G401 (cell line): ENCODE measurements at places on chromosomes 2 and 18. TPM values are rescaled to one million over a fixed set of nuclear protein-coding genes. Genes with fewer than 3 reads are reported as not detected.

GRCh38 chr2:108614043-108614545 lies 79.8 kb downstream of the LIMS1 start:
- no peak for DNase-seq

GRCh38 chr2:44736270-44736942 lies 205.1 kb upstream of the SIX3 start:
- DNase-seq: no peak

Gene PLCD4
- 1.2 and 1.3 TPM in 2 replicates for total RNA-seq

DNA sequence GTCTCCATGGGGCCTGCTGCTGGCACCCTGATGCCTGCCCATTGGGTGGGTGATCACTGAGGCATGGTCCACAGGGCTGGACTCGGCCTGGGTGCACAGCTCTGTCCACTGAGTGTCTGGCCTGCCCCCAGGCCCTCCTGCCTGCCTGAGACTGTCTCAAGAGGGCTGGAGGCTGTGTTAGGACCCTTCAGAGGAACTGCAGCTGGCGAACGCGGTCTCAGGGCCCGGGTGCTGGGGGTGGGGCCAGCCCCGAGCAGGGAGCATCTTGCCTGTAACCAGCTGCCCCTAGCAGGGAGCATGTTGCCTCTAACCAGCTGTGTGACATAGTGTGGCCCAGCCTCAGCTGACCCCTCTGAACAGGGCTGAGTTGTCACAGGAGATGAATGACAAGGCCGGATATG lies 50.0 kb downstream of the TWIST2 start:
- no peak for DNase-seq

DNA sequence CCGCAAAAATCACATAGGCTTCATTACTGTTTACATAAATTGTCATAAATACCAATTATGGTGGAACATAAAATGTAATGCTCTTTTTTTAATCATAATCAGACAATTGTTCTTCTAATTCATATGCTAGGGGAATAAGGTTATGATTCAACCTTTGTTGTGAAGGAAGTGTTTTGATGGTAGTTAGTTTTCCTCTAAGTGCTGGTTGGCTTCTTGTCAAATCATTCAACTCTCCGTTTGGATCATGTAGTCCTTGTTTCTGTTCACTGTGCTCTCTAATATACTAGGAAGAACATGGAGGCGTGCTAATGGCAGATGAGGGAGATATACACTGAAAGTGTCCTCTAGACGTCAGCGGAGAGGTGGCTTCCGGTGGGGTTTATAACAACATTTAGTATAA lies 1938.0 kb upstream of the PIK3C3 start:
- DNase-seq: no peak

Gene CXCR1
- not detected in 2 replicates for total RNA-seq

DNA sequence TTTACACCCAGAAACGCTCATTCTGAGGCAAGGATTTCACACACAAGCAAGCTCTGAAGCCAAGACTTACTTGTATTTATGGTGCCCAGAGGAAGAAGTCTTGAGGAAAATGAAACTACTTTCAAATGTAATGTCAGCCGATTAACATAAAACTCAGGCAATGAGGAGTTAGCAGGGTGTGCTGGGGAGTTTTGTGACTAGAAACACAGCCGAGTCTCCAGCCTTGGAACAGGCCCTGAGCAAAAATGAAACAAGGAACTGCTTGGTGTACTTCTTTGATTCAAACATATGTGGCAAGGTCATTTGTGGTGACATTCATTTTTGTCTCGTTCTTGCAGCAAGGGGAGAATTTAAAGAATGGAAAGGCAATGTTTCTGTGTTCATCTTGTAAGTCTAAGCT lies 4.5 kb downstream of the DYTN start:
- no peak for DNase-seq

- DNase-seq: no peak
These were observed 98.0 kb downstream of the CCDC138 start for GRCh38 chr2:108884619-108885018.

Gene PARD3B
- 0.31 and 2.2 TPM in 2 replicates for total RNA-seq

GRCh38 chr2:25043241-25043867 lies 1.5 kb downstream of the EFR3B start:
- no peak for DNase-seq

DNA sequence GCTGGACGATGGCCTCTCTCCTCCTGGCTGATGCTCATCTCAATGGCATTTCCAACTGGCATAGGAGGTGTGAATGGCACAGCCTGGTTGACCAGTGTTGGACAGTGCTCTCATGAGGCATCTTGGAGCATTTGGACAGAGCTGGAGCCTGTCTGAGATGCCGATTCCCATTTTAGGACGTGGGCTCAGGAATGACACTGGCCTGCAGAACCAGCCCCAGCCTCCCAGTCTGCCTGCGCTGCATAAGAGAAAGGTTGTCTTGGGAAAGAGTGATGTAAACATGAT lies 118.2 kb upstream of the COPS8 start:
- no peak for DNase-seq

GRCh38 chr2:3282056-3282998 lies 95.3 kb downstream of the EIPR1 start:
- peak; percentile 95 for DNase-seq

- DNase-seq: peak; percentile 70
These were observed 40.0 kb upstream of the MCM6 start for GRCh38 chr2:135916207-135916606.

DNA sequence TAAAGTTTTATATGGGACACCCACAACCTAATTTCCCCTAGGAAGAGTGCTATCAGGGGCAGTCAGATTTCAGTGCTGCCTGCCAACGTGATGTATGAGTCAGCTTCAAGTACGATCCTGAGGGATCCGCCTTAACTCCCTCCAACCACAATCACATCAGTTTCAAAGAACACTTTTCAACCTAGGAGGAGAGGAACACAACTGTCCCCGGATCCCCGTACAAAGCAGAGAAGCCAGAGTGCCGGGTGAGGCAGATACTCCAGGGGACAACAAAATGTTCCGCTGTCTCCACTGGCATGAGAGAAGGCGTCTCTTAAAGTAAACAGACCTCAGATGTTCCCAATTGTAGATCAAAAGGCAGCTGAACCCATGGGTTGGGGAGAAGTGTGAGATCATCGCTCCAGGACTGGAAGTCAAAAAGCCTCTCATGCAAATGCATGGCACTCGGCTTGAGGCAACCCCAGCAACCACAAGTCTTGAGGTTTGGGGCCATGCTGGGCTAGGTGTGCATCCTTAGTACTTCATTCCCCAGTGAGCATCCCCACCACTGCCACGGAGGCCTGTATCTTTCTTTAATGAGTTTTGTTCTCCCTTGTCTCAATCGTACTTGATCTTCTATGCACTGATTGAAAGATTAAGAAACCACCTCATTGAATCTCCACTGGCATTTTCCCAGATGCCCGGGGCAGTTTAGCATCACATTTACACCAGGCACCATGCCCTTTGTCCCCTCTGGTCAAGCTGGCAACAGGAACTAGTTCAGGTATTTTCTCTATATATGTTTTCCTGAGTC lies 91.0 kb upstream of the CCBE1 start:
- no peak for DNase-seq

DNA sequence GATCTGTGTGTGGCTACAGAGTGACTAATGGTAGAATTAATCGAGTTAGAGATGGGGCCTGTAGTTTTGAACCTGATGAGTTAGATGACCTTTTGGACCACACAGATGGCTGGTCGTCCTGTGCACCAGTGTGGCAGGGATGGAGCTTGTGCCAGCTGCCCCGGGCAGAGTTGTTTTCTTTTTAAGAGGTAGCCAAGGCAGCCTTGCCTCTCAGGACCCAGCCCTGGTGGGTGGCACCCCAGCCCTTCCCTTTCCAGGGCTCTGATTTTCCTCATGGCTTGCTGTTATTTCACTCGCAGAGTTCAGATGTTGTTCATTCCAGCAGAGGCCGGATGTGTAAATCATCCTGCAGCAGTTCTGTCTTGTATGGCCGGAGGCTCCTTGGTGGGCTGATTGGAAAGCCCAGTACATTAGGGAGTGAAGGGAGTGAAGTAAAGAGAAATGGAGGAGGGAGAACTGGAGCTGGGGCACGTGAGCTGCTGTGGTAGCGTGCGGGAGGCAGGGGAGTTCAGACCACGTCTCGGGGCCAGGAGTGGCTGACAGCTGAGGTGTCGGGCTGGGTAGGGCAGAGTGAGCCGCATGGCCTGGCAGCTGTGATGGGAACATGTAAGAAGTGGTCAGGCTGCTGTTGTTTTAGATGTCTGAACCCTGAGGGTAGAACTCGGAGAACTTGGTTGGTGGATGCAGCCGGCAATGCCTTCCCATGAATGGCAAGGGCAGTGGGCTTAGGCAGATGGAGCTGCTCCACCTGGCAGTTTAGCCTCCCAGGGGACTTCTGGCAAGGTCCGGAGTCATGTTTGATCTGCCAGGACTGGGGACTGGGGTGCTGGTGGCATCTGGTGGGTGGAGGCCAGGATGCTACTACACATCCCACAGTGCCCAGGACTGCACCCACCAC lies 28.8 kb downstream of the ASAP2 start:
- DNase-seq: no peak
